ENCODE measurements at places on chromosomes 16 and 17. TPM values are rescaled to one million over a fixed set of nuclear protein-coding genes. Genes with fewer than 3 reads are reported as not detected.

TPSD1 gene
- polyA plus RNA-seq: 0.11 TPM

CD300E gene
- polyA plus RNA-seq: 0.99 TPM

WSCD1 gene
- 2.4 TPM for polyA plus RNA-seq

FAM20A gene
- 33.8 TPM for polyA plus RNA-seq

DOK4 gene
- 4.1 TPM for polyA plus RNA-seq

SBK1 gene
- 0.30 TPM for polyA plus RNA-seq

GOT2 gene
- 30.1 TPM for polyA plus RNA-seq

PRR11 gene
- polyA plus RNA-seq: 0.61 TPM

MYH13 gene
- polyA plus RNA-seq: 0.03 TPM

CCL16 gene
- 0.27 TPM for polyA plus RNA-seq

MSLN gene
- polyA plus RNA-seq: 1.1 TPM

PHAF1 gene
- 5.5 TPM for polyA plus RNA-seq

WIPF2 gene
- 11.3 TPM for polyA plus RNA-seq

DNA sequence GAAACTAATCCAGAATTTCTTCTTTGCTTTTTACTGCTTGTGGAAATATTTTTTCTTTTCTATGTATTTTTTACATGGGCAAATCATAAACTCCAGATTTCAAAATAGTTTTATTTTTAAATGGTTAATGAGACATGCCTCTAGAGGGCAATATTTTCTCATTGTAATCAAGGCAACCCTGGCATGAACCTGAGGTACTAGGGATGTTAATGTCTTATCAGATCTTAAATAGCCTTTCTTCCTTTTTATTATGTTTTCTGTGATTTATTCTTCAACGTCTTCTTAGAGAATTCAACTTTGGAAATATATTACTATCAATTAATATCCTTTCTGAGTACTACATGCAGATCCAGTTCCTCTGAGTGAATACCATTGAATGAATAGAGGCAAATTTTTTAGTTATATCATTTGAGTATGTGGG lies 324.7 kb downstream of the BCAS3 start:
- no peaks in the 10 kb centered on the region for H3K36me3 ChIP-seq
- H3K27me3 ChIP-seq: no peaks in the 10 kb centered on the region
- H3K27ac ChIP-seq: no peak overlapping the region
- no peak overlapping the region for H3K4me3 ChIP-seq
- DNase-seq: no peak

- H3K27ac ChIP-seq: peak overlapping the region; percentile 100
- H3K36me3 ChIP-seq: peaks cover 38% of the 10 kb centered on the region
- no peaks in the 10 kb centered on the region for H3K27me3 ChIP-seq
- H3K4me3 ChIP-seq: peak overlapping the region; percentile 95
- peak; percentile 77 for DNase-seq
Observed at GRCh38 chr17:8161289-8162232, 1.2 kb downstream of the VAMP2 start.

DNA sequence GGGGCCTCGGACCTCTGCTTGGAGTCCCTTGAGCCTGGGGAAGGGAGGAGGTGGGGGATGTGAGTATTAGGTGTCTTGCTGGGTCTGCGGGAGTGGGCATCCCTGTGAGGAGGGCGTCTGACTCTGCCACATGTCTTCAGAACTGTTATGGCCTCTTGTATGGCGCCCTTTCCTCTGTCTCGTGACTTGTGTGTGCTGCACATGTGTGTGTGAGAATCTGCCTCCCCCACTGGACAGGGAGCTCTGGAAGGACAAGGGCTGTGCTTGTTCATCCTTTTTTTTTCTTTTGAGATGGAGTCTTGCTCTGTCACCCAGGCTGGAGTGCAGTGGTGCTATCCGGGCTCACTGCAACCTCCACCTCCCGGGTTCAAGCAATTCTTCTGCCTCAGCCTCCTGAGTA lies 33.4 kb downstream of the ARHGAP23 start:
- peaks cover 38% of the 10 kb centered on the region for H3K4me1 ChIP-seq
- H3K4me3 ChIP-seq: no peak overlapping the region
- H3K27me3 ChIP-seq: no peaks in the 10 kb centered on the region
- no peaks in the 10 kb centered on the region for H3K36me3 ChIP-seq
- DNase-seq: no peak

GRCh38 chr16:4944333-4945281 lies 7.7 kb upstream of the PPL start:
- H3K27me3 ChIP-seq: no peaks in the 10 kb centered on the region
- DNase-seq: no peak
- no peak overlapping the region for H3K27ac ChIP-seq

DNA sequence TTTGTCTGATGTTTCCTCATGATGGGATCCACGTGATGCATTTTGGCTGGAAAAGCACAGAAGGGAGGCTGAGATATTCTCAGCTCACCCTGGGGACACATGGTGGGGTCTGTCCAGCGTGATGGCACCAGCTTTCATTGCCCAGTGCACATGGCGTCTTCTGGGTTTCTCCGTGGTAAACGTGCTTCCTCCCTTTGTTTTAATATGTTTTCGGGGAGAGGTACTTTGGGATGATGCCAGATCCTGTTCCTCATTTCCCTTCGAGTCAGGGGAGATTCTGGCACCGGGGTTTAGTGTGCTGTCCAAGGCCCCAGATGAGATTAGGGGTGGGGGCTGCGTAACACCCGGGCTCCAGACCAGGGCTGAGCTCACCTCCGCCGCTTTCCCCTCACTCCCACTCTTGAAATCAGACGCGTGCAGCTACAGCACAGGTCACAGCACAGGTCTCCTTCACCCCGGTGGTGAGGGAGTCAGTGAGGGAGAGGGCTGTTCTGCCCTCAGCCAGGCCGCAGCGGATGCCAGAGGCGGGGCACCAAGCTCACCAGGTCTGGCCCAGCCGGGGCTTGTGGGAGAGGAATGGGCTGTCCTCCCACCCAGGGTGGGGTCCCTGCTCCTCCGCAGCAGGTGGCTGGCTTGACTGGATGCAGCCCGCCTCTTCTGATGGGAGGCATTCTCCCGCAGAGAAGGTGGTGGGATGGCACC lies 33.9 kb downstream of the COX4I1 start:
- H3K4me1 ChIP-seq: peaks cover 5% of the 10 kb centered on the region
- no peak overlapping the region for H3K4me3 ChIP-seq
- no peak overlapping the region for H3K27ac ChIP-seq
- no peaks in the 10 kb centered on the region for H3K36me3 ChIP-seq
- no peaks in the 10 kb centered on the region for H3K27me3 ChIP-seq

- H3K27ac ChIP-seq: no peak overlapping the region
- no peak for DNase-seq
- peaks cover 9% of the 10 kb centered on the region for H3K4me1 ChIP-seq
- no peak overlapping the region for H3K4me3 ChIP-seq
Observed at GRCh38 chr17:44146375-44147346, 4.9 kb downstream of the HROB start.

- no peaks in the 10 kb centered on the region for H3K27me3 ChIP-seq
- H3K4me3 ChIP-seq: no peak overlapping the region
- H3K4me1 ChIP-seq: no peaks in the 10 kb centered on the region
- peaks cover 44% of the 10 kb centered on the region for H3K36me3 ChIP-seq
Observed at GRCh38 chr16:75588716-75589115, 22.5 kb downstream of the GABARAPL2 start.

DNA sequence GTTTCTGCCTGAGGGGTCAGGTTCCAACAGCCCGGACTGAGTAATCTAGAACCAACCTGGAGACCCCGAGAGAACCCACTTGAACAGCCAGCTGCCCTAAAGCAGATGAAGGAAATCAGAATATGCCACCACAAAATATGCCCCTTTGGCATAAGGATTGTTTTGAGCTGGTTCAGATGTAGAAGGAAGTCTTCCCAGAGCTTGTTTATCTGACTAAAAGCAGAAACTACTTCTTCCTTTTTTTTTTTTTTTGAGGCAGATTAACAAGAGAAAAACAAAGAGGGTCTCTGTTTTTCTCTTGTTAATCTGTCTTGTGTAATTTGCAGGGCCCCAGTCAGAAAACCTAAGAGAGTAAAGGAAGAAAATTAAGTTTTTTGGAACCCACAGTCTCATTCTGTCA lies 53.0 kb downstream of the PECAM1 start:
- no peaks in the 10 kb centered on the region for H3K27me3 ChIP-seq
- peaks cover 84% of the 10 kb centered on the region for H3K36me3 ChIP-seq
- DNase-seq: no peak
- no peak overlapping the region for H3K4me3 ChIP-seq

DNA sequence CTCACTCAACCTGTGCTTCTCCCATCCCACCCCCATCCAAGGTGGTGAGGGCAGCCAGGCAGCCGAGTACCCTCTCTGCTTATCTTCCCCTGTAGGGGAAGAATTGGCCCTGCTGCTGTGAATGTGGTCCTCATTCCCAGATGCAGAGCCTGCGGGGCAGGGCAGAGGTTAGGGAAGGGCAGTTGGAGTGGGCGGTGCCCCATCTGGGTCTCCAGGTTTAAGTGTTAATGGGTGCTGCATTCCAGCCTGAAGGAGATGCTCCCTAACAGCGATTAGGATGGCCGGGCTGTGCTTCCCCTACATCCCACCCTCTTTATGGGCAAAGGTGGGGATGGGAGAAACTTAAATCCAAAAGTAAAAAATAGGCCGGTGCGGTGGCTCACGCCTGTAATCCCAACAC lies 12.1 kb downstream of the TMEM95 start:
- no peak overlapping the region for H3K4me3 ChIP-seq
- H3K36me3 ChIP-seq: no peaks in the 10 kb centered on the region
- DNase-seq: no peak
- no peak overlapping the region for H3K27ac ChIP-seq
- H3K4me1 ChIP-seq: no peaks in the 10 kb centered on the region
- no peaks in the 10 kb centered on the region for H3K27me3 ChIP-seq

DNA sequence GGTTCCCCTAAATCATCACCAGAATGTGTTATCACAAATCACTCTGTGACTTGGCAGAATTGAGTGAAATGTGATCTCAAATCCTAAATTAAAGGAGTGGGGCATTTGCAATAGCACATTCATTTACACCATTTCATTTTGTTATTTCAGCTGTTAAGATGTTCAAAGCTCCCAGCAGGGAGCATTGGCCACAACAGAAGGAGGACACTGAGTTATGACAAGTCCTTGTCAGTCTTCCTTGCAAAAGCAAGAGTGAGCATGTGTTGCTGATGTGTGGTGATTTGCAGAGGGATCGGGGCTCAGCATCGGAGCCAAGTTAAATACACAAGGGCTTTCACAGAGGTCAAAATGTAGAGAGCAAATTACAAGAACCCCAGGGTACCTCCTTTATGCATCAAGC lies 372.2 kb upstream of the CDH5 start:
- no peak overlapping the region for H3K4me3 ChIP-seq
- no peaks in the 10 kb centered on the region for H3K4me1 ChIP-seq
- H3K36me3 ChIP-seq: no peaks in the 10 kb centered on the region

- H3K4me1 ChIP-seq: peaks cover 12% of the 10 kb centered on the region
- H3K36me3 ChIP-seq: no peaks in the 10 kb centered on the region
- no peak overlapping the region for H3K4me3 ChIP-seq
- peak; percentile 92 for DNase-seq
- H3K27ac ChIP-seq: no peak overlapping the region
- H3K27me3 ChIP-seq: no peaks in the 10 kb centered on the region
Observed at GRCh38 chr17:82985973-82986372, 93.4 kb upstream of the METRNL start.

DNA sequence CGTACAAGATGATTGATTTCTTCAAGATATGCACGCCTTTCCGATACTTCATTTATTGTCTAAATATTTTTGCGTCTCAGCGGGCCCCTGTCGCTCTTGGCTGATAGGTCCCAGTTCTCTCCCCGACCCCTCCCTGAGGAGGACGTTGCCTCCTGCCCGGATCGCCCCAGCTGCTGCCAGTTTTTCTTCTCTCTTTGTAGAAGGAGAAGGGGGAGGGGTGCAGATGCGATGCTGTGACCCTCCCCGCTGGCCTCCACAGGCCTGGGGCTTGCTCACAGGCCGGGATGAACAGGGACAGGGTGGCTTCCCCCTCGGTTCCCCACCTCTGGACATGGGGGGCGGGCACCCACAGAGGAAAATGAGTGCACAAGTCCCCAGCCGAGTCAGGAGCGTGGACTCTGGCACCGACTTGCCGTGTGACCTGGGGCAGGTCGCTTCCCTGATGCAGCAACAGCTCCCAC lies 53.6 kb upstream of the ZC3H18 start:
- no peak overlapping the region for H3K27ac ChIP-seq
- no peaks in the 10 kb centered on the region for H3K4me1 ChIP-seq
- H3K4me3 ChIP-seq: no peak overlapping the region
- H3K36me3 ChIP-seq: no peaks in the 10 kb centered on the region

GRCh38 chr16:57000271-57001025 lies 11.1 kb downstream of the NLRC5 start:
- DNase-seq: peak; percentile 82
- peak overlapping the region; percentile 86 for H3K27ac ChIP-seq
- peaks cover 92% of the 10 kb centered on the region for H3K4me1 ChIP-seq
- peaks cover 32% of the 10 kb centered on the region for H3K36me3 ChIP-seq
- no peaks in the 10 kb centered on the region for H3K27me3 ChIP-seq

- H3K4me1 ChIP-seq: peaks cover 39% of the 10 kb centered on the region
- peak; percentile 79 for DNase-seq
- peaks cover 51% of the 10 kb centered on the region for H3K27me3 ChIP-seq
- H3K36me3 ChIP-seq: no peaks in the 10 kb centered on the region
- peak overlapping the region; percentile 24 for H3K4me3 ChIP-seq
- peak overlapping the region; percentile 7 for H3K27ac ChIP-seq
Observed at GRCh38 chr16:67394155-67395104, 1.1 kb upstream of the TPPP3 start.

DNA sequence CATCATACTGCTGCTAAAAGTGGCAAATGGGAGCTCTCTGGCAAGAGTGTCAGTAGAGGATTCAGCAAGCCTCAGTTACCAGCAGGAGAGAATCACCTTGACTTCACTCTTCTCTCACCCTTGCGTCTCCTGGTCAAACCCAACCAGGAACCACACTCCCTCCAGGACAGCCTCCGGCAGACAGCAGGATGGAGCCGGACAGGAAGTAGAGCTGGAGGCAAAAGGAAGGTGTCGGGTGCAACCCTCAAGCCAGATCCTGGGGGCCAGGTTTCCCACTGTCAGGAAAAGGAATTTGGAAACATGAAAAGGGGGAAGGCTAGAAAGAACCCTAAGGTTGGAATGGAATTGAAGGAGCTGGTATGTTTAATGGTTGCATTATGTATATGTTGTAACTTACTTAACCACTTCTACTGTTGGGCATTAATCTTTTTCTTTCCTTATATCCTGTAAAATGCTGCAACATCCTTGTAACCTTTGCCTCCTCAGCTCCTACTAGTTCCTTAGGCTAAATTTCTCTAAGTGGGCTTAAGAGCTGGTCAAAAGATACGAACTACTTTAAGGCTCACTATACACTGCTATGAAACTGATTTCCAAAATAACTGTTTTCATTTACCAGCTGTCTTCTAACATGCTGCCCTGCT lies 40.3 kb downstream of the CYTH1 start:
- H3K4me1 ChIP-seq: peaks cover 93% of the 10 kb centered on the region
- H3K27me3 ChIP-seq: no peaks in the 10 kb centered on the region
- no peak overlapping the region for H3K4me3 ChIP-seq
- DNase-seq: no peak
- peaks cover 9% of the 10 kb centered on the region for H3K36me3 ChIP-seq
- H3K27ac ChIP-seq: peak overlapping the region; percentile 63

Data from spleen (tissue), 13 donors.